ENCODE measurements at places on chromosomes 6 and 20.

GRCh38 chr6:14200047-14200446, 82.5 kb downstream of the CD83 start:
- no peak for DNase-seq

DNA sequence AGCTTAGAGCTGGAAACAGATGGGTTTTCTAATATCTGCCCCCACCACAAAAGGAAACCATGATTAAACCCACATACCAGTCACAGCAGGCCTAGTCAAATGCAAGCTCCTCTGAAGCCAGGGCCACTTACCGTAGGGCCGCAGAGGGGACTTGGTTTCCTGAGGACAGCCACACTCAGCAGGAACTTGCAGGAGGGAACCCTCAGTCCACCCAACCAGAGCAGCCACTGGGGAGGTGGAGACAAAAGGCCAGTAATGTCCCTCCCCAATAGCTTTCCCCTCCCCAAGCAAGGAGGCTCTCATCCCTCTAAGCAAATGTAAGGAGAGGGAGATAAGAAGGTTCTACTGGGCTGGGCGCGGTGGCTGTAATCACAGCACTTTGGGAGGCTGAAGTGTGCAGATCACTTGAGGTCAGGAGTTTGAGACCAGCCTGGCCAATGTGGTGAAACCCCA, 384.4 kb upstream of the JARID2 start:
- no peak for DNase-seq

DNA sequence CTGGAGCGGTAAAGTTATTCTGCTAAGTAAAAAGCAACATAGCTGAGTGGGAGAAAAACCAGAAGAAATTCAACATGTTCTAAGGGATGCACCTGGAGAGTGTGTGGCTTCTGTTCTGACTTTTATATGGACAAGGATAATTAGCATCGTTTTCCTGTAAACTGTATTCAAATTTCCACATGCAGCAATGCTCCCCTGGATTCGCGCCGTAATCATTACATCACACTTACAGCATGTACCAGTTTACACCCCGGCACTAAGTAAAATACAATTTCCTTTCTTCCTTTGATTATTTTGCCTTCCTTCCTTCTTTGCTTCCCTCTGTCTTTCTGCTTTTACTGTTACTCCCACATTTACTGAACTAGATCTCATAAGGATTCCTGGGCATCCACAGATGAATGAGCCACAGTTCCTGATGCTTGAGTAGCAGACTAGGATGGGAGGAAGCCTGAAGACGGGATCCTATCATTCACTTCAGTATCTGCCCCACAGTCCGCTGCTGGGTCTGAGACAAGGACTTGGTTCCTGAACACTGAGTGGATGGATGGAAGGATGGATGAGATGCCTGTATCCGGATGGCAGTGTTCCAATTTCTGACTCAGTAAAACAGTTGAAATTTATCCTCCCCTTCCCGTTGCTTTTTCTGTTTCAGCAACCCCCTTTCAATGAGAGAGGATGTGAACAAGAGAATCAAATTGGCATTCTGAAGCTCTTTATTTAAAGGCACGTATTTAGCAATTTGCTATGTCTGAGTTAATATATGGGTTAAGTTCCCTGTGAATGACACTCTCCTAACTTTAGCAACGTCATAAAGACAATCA, 174.6 kb downstream of the GJA10 start:
- no peak for DNase-seq

DNA sequence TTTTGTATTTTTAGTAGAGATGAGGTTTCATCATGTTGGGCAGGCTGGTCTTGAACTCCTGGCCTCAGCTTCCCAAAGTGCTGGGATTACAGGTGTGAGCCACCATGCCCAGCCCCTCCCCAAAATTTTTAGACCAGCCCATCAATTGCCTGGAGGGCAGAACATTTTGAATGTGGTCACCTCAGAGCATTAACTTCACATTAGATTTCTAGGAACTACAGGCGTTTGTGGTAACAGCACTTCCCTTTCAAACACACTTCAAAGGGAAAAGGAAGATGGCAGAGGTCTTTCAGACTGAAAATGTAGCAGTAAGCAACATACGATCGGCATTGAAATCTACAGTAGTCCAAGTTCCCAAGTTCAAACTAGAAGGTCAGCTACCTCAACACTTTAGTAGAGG, 12.3 kb upstream of the SLA2 start:
- DNase-seq, result no peak

- no peak for DNase-seq
Measured at GRCh38 chr20:33132513-33133372, 35.2 kb upstream of the BPIFA2 start.

GRCh38 chr6:123850555-123850954, 46.9 kb downstream of the NKAIN2 start:
- no peak for DNase-seq

DNA sequence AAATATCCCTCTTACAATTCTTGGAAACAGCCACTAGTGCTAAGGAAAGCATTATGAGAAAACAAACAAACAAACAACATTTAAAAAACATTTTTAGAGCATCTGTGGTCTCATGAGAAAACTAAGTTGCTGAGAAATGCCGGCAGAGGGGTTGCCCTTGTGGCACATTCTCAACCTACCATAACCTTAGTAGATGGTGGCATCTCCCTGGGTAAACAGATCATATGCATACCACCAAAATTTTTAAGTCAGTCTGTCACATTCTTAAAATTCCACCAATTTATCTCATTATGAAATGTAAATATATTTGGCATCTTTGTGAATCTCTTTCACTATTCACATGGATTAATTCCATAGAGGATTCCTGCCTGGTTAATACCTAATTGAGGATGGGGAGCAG, 575.7 kb upstream of the MARCKS start:
- DNase-seq, result no peak

- no peak for DNase-seq
Measured at GRCh38 chr20:48728042-48728825, 99.6 kb downstream of the PREX1 start.

DNA sequence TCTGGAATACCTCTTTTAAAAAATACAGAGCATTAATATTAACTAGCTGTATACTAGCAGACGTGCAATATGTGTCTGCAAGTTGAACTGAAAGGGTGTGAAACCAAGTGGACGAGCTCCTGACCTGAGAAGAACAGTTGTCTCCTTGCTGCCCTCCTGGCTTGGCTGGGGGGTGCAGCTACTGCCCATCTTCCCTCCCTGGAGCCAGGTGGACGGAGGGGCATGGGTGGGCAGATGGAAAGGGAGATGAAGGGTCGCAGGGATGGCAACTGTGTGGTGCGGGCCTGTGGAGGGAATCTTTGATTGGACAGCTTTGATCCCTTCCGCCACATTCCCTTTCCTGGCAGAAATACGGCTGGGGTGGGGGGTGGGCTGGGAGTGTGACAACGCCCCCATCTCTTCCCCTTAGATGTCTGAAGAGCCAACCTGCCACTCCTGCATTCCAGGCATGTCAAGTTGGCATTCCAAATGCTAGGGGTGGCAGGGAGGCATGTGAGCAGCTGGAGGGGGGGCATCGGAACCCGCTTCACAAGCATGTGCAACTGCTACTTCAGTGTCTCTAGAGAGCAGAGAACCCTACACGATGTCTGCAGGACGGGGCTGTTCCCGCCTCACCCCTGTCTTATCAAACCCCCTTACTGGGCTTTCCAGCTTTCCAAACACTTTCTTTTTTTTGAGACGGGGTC, 37.3 kb downstream of the SRSF3 start:
- DNase-seq, result no peak

- DNase-seq, result no peak
Measured at GRCh38 chr6:13493147-13493546, 5.7 kb upstream of the GFOD1 start.

DNA sequence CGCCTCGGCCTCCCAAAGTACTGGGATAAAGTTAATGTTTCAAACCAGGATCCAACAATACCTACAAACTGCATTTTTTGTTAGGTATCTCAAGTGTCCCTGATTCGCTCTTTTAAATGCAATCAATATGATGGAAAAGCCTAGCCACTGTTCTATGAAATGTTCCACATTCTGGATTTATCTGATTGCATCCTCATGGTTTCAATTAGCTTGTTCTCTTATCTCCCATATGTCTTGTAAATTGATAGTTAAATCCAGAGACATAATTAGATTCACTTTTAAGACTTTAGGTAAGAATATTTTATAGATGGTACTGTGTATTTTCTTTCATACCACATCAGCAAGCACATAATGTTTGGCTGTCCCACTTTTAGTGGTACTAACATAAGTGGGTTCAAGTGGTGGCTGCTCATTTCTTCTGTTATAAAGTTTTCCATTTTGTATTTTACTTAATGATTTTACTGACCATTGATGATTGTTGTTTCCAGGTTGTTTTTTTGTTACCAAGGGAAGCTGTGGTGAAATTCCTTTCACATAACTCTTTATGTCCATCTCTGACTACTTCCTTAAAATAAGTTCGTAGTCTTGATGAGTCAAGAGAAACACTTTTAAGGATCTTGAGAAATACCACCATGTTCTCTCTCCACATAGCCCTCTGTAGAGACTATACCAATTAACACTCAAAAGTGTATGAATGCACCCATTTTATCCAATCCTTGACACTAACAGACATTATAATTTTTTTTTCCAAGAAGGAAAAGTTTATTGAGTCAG, 40.5 kb downstream of the RNGTT start:
- DNase-seq, result no peak

GRCh38 chr20:34549291-34549928, 9.1 kb upstream of the MAP1LC3A start:
- no peak for DNase-seq
